GM23338 (cell line): ENCODE measurements at places on chromosomes 1 and 21.

DNA sequence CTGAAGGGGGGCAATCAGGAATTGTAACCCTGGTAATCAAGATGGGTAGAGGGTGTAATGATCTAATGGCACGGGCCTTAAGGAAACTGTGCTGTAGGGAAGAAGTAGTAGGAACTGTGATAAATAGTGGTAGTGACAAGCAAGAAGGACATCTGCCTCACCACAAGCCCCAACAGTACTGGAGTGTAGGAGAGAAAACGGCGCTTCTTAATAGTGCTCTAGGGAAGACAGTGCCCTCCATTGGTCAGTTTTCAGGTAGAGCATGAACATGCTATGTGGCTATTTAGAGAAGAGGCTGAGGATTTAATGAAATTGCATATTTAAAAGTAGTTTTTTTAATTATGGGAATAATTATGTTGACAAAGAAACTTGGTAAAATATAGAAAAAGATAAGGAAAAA lies 32.2 kb downstream of the SLC30A7 start:
- DNase-seq = peak; percentile 64

GRCh38 chr1:58282623-58283387 lies 263.7 kb downstream of the OMA1 start:
- DNase-seq = no peak

DNA sequence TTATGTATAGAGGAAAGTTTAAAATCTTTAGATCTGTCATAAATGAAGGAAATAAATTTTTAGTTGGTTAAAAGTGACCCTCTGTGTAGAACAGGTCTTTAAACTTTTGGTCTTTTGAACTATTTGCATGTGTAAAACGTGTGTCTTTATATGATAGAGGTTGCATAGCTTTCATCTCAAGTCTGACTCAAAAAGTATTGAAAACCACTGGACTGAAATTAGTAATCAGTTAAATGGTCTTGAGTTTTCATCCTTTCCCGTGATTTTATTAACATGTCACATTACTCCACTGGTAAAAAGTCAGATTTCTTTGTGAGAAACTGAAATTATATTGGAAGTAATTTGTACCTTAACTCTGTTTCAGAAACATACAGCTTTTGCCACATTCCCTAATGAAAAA lies 1.8 kb downstream of the RNPC3 start:
- no peak for DNase-seq

- no peak for DNase-seq
These were observed 148.5 kb downstream of the DHRS3 start for GRCh38 chr1:12469493-12469892.

DNA sequence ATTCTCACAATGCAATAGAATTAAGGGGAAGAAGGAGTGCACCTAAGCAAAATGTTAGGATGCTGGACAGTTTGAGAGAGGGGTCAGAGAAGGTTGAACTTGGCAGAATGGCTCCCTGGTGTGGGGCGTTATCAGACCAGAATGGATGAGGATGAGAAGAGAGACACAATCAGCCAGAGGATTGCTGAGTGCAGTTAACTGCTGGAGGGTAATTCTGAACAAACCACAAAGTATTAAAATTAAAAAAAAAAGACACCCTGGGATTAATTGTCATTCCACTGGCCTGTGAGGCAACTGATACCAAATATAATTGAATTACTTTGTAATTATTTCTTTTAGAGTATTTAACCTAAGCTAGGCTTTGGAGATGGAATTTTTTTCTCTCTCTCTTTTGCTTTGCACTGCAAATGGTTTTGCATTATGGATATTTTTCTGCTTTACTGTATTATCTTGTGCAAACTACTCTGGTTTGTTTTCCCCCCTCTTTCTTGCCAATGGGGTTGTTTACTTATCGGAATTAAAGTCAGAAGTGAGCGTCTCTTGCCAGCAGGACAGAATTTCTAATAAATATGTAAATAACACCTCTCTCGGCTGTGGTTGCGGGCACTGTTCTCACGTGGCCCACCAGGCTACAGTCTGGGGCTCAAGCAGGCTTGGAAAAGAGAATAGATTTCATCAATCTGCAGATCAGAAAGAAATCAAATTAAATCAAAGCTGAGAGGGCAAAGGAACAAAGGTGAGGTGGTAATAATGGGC lies 572.9 kb upstream of the CAMK1G start:
- DNase-seq = no peak

GRCh38 chr1:112093372-112093694 lies 103.9 kb upstream of the KCND3 start:
- DNase-seq = no peak
